ENCODE measurements at places on chromosomes 6 and 20.
A peak's percentile ranks its signal among the peaks of the same experiment; 100 is the strongest.

GRCh38 chr6:141251286-141251685, 881.4 kb upstream of the GJE1 start:
- DNase-seq, result no peak

DNA sequence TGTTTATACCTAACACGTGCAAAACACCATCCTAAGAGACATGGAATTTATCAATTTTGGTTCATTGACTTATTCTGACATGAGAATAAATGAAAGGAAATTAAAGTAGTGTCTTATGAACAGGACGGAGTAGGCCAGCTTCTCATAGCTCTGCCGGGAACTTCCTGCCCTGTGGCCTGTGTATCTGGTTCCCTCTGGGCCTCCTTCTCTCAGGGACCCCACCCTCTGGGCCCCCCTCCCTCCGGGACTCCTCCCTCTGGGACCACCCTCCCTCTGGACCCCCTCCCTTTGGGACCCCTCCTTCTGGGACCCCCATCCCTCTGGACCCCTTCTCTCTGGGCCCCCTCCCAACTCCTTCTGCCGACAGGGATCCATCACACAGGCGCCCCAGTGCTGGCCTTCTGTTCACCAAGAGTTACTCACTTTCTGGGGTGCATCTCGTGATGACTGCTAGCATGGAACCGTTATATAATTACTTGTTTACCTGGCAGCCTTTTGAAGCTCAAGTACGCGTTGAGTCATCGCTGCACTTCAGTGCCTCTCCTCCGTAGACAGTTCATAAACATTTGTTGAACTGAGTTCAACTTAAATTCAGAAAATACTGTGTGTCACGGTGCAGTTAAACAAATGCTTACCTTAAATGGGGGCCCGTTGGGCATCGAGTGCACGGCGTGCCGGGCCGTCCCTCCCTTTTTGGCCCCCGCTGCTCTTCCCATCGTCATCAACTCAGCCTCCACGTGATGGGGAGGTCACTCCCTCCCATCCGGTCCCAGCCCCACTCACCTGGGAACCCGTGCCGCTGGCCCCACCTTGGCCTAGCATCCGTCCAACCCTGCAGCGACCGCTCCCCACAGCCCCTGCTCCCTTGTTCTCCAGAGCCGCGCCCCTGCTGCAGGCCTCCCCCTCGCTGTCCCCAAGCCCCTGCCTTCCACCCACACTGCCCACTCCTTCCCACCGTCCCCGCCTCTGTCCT, 8.1 kb downstream of the CCR6 start:
- peak; percentile 34 for DNase-seq

DNA sequence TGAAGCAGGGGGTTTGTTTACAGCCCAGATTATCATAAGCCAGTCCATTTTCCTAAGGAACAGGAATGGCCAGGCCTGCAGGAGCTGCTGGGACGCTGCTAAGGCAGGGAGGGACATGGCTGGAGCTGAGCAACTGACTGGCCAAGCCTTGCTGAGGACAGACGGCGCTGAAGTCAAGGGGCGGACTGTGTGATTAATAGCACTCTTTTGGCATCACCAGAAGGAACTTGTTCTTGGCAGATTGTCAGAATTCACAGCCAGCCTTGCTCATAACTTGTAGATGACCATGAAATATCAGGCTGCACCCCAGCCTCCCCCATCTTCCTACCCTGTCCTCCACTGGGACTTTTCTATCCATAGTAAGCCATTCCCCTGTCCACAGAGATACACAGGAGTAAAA, 218.8 kb upstream of the RNF24 start:
- no peak for DNase-seq

DNA sequence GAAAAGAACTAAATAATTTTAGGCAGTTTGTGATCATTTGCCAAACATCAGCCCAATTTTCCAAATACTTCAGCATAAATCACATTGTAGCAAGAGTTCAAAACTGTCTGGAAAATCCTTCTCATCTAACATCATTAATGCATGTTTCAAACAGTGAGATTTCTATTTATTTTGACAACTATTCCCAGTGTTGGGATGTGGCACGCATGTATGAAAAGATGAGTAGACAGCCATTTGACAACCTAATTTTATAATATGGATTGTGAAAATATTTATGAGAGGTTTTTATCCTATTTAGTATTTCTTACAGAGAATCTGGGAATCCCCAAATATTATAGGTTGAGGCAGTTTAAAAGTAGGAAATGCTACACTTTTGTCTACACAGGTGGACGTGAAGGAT, 357.6 kb upstream of the ARID1B start:
- no peak for DNase-seq

DNA sequence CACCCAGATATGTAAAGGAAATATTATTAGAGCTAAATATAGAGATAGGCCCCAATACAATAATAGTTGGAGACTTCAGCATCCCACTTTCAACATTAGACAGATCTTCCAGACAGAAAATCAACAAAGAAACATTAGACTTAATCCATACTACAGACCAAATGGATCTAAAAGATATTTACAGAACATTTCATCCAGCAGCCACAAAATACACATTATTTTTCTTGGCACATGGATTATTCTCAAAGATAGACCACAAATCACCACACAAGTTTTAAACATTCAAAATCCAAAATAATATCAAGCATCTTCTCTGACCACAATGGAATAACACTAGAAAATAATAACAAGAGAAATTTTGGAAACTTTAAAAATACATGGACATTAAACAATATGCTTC, 1159.1 kb upstream of the CITED2 start:
- DNase-seq, result no peak
